ENCODE measurements at places on chromosomes 2 and 18.

DNA sequence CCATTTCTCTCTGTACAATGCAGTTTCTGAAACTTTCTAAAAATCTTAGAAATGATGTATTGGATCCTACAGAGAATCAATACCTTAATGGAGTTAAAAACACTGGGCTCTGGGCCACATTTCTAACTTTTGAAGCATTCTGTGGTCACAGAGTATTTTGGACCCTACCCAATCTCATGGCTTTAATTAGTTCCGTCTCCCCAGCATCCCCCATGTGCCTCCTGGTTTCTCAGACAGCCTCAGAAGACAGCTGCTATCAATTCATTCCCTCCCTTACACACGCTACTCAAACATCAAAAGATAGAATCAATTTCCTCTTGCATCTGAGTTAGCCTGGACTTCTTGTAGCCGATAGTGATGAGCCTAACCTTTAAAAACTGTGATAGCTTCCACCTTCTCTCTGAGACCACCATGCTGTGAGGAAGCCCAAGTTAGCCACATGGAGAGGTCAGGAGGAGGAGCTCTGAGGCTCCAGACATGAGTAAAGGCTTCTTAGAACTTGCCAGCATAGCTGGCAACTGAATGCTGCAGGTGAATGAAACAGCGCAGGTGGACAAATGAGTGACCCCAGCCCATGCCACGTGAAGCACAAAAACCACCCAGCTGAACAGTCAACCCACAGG is 10.4 kb downstream of the ADCY3 start:
- DNase-seq: no peak

DNA sequence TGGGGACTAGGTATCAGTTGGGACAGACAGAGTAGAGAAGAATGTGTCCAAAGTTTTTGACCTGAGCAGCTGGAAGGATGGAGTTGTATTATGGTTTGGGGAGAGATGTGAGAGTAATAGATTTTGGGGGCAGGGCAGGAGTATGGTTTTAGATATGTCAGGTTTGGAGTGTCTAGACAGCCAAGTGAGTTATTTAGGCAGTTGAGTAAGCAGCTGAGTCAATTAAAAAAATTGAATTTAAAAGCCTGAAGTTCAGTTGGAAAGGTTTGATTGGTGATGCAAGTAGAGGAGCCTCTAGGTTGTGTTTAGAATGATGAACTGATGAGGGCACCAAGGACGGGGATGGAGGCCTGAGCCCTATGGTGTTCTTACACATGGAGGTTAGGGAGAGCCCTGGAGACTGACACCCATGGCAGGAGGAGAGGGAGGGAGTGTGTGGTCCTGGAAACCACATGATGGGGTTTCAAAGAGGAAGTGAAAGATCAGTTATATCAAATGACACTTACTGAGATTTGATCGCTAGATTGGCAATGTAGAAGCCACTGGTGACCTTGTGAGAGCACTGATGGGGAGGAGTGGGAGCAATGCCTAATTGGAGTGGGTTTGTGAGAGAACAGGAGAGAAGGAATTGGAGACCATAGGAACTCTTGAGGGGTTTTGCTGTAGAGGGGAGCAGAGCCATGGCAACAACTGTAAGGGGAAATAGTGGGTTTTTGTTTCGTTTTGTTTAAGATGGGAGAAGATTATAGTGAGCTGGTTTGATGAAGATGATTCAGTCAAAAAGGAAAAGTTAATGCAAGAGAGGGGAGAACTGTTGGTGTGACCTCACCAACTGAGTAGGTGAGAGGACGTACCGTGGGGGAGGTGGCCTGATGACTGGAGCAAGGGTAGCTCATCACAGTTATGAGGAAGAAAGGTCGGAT is 10.3 kb downstream of the ITGA6 start:
- DNase-seq: peak; percentile 54

- DNase-seq: peak; percentile 20
Observed at GRCh38 chr2:205766779-205767359, 84.6 kb downstream of the NRP2 start.

GRCh38 chr2:25294573-25295462 is 46.9 kb downstream of the DNMT3A start:
- peak; percentile 78 for DNase-seq

- DNase-seq: no peak
Observed at GRCh38 chr2:128308284-128308731, 10.4 kb downstream of the HS6ST1 start.

- DNase-seq: no peak
Observed at GRCh38 chr2:200476836-200477235, 33.0 kb downstream of the KCTD18 start.

DNA sequence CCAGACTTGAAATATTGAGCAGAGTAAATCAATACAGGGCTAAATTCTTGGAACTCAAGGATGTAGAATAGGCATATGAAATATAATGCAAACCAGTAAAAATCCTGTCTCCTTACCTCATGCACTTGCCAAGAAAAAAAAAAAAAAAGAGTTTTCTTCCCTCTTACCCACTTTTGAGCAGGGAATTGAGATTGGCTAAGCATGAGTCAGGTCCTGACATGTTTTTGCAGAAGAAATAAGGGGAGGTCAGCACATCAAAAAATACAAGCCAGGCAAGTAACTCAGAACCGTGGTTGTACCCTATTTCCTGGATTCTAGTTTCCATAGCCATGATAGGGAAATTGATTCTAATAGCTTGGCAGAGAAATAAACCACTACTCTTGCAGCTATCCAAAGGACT is 1526.7 kb downstream of the LRP1B start:
- DNase-seq: no peak

GRCh38 chr2:236752096-236752495 is 182.5 kb downstream of the ACKR3 start:
- no peak for DNase-seq

DNA sequence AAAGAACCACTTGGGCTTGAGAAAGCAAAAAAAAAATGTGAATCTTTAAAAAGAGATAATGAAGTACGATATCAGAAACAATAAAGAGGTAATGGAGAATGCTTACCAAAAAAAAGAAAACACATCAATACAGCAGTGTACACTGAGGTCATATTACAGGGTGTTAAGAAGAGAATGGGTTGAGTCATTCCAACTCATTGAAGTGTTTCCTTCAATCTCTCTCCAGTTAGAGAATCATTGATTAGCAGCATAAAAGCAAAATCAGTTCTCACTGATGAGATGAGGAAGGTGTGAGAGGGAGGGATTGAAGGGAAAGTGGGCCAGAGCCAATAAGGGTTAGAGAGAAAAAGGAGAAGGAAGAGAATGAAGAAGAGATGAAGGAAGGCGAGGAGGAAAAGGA is 43.9 kb upstream of the SGPP2 start:
- no peak for DNase-seq

DNA sequence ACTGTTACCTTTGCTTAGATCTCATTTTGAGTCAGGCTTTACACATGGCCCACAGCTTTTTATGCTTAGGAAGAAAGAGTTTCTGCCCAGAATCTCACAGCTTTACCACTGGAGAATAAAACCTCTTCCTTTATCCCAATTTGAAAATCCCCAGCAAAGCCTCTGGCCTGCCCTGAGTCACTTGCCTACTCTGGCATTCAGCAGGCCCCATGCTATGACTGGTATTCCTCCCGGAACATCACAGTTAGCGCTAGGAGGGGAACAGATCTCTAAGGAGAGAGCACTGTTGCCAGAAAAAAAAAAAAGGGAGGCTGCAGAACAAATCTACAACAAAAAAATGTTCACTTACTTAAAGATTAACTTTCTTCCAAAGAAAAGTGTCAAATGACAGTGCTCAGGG is 152.9 kb upstream of the DNMT3A start:
- DNase-seq: no peak

DNA sequence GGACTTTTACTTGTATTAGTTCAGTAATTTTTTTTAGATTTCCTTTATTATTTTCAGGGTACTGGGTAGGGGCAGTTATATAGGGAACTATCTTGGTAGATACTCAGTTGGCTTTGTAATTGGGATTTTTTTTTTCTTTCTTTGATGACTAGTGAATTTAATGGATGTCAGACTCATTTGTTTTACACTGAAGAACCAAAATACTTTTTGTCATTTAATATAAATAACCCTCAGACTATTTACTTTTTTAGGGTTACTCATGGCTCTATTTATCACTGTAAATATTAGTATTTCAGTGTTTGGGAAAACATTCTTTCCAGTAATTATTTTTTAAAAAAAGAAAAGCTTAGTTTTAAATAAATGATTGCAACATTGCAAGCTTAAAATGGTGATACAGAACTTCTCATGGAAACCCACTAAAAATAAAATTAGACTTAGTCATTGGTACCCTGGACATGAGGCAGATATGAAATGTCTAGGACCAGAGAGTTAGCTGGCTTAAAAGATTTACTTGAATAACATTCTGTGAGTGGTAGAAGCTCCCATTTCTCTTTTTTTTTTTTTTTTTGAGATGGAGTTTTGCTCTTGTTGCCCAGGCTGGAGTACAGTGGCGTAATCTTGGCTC is 74.4 kb upstream of the CYP20A1 start:
- no peak for DNase-seq

DNA sequence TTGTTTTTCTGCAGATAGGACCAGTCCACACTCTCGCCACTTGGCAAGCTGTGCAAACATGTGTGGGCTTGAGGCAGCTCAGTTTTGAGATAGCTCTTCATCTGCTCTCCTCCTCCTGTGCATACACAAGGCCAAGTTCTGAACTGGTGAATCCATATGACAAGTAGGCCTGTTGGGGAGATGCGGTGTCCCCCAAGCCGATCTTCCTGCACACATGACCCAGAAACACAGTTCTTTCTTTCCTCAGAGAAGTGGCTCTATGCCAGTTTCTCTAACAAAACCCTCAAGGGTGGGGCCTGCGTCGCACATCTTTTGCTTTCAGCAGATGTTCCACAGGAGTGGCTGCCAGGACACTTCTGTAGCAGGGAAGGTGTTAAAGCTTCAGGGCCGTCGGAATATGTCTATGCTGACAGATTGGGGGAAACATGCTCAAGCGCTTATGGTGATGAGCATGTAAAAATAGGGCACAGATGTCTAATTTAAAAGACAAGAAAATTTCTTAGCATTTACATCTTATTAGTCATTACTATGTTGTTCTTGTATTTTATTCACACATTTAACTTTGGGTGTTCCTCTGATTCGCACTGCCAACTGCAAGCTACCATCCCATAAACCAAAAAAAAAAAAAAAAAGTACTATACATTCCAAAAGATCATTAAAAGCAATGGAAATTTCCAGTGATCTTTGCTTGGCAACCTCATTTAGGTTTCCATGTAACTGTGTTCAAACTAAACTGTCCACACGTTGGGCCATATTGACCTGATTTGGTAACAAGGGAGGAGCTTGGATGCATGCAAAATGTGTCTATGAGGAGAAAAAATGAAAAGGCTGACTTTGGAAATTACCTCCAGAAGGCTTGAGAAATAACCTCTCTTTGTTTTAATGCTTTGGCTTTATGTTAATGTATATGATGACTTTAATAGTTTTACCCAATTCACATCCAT is 1055.5 kb upstream of the KLHL29 start:
- DNase-seq: no peak

- DNase-seq: no peak
Observed at GRCh38 chr2:41460661-41461060, 587.2 kb upstream of the PKDCC start.

GRCh38 chr18:79547413-79548076 is 132.1 kb upstream of the CTDP1 start:
- no peak for DNase-seq

GRCh38 chr2:74530239-74531187 is 780 bp downstream of the HTRA2 start:
- peak; percentile 79 for DNase-seq

- no peak for DNase-seq
Observed at GRCh38 chr2:24875272-24875671, 44.8 kb downstream of the ADCY3 start.

DNA sequence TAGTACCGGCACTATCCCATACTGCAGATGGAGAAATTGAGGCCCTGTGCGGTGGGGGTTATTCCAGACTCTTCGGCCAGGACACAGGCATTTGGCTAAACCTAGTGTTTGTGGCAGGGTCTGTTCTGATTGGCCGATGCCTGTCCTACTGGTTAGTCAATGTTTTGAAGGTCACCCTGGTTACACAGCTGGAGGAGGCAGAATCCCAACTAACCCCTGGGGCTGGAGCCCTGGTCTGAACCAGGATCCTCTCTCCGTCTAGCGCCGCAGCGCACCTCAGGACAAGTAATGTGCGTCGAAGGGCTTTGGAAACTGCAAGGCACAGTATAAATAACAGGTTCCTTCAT is 19.4 kb downstream of the TEX44 start:
- no peak for DNase-seq

- no peak for DNase-seq
Observed at GRCh38 chr2:222915092-222915957, 54.5 kb downstream of the ACSL3 start.

DNA sequence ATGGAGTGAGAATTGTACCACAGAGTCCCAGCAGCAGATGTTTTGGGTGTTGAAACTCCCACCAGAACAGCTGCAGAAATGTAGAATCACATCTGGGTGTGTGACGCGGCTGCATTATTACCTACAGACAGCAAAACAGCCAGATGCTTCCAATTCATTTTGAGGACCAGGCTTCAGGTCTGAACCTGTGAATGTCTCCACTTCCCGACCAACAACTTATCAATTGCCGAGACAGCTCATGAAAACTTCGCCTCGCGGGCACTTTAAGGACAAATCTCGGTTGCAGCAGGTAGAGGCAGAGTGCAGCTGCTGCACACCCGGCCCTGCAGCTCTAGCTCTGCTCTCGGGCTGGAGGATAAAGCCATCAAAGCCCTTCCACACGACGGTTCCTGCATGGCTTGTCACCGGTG is 202.0 kb downstream of the HRH4 start:
- DNase-seq: no peak

DNA sequence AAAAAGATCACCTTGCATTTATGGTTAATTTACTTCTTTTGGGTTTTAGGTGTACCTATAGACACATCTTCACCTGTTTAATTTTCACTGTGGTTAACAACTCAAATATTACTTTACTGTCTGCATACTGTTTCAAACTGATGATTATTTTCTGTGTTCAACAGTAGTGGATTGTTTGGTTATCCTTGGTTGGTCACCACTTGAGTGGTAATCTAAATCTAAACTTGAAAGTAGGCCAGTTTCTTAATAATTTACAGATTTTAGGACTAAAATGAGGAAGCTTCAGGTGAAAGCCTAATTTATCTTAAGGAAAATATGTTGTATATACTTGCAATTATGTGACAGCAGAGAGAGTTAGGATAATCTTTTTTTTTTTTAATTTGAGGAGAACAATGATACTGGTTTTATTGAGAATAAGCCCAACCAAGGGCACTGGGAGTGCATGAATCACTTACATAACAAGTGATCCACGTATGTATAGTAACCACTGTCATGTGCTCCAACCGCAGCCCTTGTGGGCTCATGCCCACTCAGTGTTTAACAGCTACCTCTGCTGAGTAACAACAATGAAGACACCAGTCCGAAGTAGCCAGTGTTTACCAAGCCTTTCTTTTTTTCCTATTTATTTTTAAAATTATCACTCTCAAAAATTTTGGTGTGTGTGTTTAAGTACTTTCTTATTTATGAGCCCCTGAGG is 31.0 kb upstream of the WDSUB1 start:
- no peak for DNase-seq

DNA sequence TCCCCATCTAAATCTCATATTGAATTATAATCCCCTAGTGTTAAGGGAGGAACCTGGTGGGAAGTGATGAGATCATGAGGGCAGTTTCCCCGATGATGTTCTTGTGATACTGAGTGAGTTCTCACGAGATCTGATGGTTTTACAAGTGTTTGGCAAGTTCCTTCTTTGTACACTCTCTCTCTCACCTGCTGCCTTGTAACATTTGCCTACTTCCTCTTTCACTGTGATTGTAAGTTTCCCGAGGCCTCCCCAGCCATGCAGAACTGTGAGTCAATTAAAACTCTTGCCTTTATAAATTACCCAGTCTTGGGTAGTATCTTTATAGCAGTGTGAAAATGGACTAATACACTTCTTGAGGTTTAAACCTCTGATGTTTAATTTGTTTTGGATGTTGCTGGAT is 177.5 kb downstream of the CD8B2 start:
- no peak for DNase-seq

- DNase-seq: no peak
Observed at GRCh38 chr18:12086249-12086648, 7.4 kb upstream of the ANKRD62 start.

Measured in CD8-positive, alpha-beta memory T cell (primary cell).